ENCODE measurements at places on chromosomes 3 and 15. TPM values are rescaled to one million over a fixed set of nuclear protein-coding genes. Genes with fewer than 3 reads are reported as not detected.

The CHP1 gene
- total RNA-seq: 53.3 TPM

The COL6A5 gene
- 6.1 TPM for total RNA-seq

DNA sequence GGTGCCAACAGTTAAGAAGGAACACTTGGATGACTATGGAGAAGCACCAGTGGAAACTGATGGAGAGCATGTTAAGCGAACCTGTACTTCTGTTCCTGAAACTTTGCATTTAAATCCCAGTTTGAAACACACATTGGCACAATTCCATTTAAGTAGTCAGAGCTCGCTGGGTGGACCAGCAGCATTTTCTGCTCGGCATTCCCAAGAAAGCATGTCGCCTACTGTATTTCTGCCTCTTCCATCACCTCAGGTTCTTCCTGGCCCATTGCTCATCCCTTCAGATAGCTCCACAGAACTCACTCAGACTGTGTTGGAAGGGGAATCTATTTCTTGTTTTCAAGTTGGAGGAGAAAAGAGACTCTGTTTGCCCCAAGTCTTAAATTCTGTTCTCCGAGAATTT, 3.0 kb downstream of the SKIL start:
- no peak for DNase-seq

DNA sequence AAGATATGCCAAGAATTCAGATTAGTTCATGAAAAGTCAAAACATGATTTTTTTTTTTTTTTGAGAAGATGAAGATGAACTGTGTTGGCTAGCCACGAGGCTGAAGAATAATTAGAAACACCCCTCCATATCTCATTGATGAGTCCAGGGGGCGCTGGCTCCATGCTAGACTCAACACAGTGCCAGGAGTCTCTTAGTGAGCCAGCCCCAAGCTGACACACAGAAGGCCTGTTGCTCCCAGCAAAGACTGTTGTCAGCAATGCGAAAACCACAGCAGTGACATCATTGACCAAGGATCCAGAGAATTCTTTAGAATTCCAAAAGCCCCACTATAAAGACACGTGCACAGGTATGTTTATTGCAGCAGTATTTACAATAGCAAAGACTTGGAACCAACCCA, 185.2 kb downstream of the ANXA2 start:
- no peak for DNase-seq

DNA sequence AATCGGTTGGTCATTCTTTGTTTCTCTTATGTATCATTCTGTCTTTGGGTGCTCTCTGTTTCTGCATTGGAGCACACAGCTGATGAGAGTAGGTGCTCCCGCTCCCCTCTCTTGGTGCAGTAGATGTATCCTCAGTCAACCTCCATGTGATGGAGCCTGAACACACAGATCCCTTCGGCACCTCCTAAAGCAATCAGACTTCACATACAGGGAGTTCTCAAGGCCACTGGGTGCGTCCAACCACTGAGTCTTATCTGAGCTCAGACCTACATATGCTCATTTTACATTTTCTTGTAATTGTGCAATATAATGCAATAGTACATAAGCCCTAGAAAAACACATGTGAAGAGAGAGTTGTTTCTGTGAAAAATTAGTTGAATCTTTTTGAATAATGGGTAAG, 198.1 kb upstream of the ATP10A start:
- DNase-seq: no peak

- no peak for DNase-seq
Measured at GRCh38 chr3:95442766-95443165, 1371.6 kb upstream of the EPHA6 start.
